HT-29 (cell line): ENCODE measurements at places on chromosomes 3 and 15. TPM values are rescaled to one million over a fixed set of nuclear protein-coding genes. Genes with fewer than 3 reads are reported as not detected.

CD200R1 gene
- not detected in 2 replicates for total RNA-seq

PARP3 gene
- total RNA-seq = 5.8 and 6.0 TPM in 2 replicates

GRCh38 chr3:45677033-45677446 is 12.2 kb upstream of the SACM1L start:
- no peak for DNase-seq

DNA sequence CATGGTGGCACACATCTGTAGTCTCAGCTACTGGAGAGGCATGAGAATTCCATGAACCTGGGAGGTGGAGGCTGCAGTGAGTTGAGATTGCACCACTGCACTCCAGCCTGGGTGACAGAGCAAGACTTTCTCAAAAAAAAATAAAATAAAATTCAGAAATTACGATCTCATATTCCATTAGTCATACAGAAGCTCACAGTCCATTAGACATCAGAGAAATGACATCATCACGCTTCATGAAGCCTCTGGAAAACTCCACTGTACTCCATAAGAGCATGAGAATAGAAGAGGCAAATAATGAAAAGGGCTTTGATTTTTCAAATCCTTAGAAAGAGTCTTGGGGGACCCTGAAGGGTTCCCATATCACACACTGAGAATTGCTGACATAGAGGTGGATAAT is 145.0 kb upstream of the MITF start:
- no peak for DNase-seq

GRCh38 chr3:112874725-112875124 is 28.1 kb upstream of the CD200R1L start:
- DNase-seq = no peak

- no peak for DNase-seq
Measured at GRCh38 chr15:22939051-22939450, 41.1 kb downstream of the CYFIP1 start.

- no peak for DNase-seq
Measured at GRCh38 chr3:133851266-133851906, 44.3 kb downstream of the RAB6B start.

DNA sequence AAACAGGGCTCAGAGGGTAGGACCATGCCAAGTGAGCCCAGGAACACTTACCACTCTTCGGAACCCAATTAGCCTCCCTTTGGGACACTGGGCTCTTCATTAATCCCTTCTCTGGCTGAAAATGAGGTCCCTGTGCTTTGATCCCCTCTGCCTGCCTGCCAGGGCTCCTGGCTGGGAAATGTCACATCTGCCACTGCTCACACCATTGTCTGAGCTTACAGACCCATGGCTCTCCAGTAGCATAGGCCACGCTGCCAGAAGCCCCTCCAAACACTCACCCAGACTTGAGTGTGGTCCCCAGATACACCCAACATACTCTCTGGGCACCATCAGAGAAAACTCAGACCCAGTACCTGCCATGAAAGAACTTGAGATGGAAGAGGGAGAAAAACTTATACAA is 287.3 kb downstream of the XXYLT1 start:
- DNase-seq = no peak
